ENCODE measurements at places on chromosomes 1 and 21.

GRCh38 chr1:163927493-163927892 lies 605.7 kb downstream of the NUF2 start:
- no peak for DNase-seq

- DNase-seq: no peak
Observed at GRCh38 chr1:84780000-84780716, 89.9 kb upstream of the SSX2IP start.

- DNase-seq: no peak
Observed at GRCh38 chr1:29094954-29095353, 28.7 kb downstream of the TMEM200B start.

DNA sequence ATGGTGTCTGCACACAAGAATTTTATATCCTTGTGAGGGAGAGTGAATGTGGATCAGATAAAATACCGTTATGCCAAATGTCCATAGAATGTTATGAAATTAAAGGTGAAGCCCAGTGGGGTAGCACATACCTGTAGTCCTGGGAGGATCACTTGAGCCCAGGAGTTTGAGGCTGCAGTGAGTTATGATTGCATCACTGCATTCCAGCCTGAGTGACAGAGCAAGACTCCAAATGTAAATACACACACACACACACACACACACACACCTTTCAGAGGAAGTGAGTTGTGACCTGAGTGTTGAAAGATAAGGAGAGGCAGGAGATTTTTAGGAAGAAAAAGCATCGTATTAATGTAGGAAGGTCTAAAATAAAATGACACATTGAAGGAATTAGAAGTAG lies 28.1 kb upstream of the ZYG11A start:
- no peak for DNase-seq

All from stimulated activated CD8-positive, alpha-beta memory T cell treated with anti-CD3 and anti-CD28 coated beads, Interleukin-7, amount 100 ng/mL, for 4 hours (primary cell).